ENCODE measurements at places on chromosomes 5 and 9.

- no peak for DNase-seq
Measured at GRCh38 chr5:139443831-139444453, 4.6 kb upstream of the DNAJC18 start.

DNA sequence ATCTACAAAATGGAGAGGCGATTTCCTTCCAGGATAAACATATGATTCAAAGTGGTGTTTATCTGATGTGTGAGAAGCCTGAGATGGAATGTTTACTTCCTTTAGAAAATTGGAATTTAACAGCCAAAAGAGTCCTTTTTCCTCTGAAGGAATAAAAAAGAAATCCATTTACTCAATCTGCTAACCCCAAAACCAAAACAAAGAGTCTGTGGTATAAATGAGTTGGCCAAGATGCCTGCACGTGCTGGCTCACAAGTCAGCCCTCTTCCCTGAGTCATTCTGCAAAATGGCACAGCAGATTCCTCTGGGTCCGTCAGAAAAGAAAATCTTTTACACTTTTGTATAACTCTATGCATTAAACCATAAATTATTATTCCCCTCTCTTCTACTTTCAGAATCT is 60.8 kb downstream of the EBF1 start:
- no peak for DNase-seq

GRCh38 chr5:9553561-9553960 is 7.7 kb upstream of the SEMA5A start:
- DNase-seq, result no peak

DNA sequence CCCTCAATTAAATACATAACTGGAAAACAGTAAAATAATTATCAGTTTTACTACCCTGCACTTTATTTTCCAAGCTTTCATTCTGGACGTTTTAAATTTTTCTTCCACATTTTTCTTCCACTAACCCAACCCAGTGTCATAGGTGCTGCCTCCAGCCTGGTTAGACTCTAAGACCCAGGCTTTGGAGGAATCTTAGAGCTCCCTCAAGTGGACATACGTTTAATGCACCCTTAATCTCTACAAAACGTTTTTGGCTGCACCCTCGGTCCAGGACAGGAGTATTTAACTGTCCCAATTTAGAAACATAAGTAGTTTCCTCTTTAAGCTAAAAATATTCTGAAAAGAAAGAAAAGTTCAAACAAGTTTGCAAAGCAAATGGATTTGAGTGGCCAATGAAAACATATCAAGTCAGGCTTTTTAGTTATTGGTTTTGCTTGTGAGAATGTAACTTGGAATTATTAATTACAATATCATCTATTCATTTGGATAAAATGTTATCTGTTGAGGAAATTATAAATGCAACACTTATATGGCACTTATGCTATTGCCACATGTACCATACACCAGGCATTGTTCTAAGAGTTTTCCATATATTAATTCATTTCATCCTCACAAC is 38.9 kb downstream of the CDH6 start:
- DNase-seq, result no peak

GRCh38 chr9:81915801-81916505 is 12.3 kb upstream of the SPATA31D4 start:
- DNase-seq, result no peak

DNA sequence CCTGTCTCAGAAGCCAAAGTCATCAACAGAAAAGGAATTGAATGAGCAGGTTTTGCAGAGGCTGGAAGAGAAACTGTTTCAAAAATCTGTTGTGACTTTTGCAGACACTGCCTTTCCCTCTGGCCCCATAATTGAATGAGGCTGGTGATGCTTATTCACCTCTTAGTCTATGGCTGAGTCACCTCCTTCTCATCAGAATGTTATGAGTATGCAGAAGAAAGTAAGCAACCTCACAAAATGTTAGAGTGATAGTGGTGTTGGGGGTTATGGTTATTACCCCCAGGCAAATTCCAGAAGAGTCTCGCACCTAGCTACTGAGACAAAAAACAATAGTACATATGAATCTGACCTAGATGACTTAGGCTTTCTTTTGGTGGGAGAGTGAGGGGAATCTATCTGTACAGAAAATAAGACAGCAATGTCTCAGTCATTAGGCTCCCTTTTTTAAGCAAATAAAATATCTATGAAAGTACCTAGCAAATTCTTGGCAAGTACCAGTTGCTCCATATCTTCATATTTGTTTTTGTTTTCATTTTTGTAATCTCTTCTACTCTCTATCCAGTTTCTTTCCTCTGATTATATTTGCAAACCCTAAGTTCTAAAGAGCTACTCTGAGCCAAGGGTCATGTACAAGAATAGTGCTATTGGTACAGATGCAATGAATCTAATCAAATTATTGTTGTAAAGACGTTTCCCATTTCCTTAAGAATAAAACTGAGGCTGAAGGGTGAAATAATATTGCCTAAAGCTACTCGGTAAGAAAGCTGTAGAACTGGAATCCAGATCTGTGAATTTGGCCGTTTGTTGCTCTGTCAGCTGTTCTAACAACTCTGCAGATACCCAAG is 498.1 kb upstream of the TNC start:
- DNase-seq, result no peak

- DNase-seq, result no peak
Measured at GRCh38 chr5:159489779-159490178, 159.5 kb upstream of the IL12B start.

- DNase-seq, result peak; percentile 57
Measured at GRCh38 chr9:136762915-136763648, 1.2 kb downstream of the LCN15 start.

DNA sequence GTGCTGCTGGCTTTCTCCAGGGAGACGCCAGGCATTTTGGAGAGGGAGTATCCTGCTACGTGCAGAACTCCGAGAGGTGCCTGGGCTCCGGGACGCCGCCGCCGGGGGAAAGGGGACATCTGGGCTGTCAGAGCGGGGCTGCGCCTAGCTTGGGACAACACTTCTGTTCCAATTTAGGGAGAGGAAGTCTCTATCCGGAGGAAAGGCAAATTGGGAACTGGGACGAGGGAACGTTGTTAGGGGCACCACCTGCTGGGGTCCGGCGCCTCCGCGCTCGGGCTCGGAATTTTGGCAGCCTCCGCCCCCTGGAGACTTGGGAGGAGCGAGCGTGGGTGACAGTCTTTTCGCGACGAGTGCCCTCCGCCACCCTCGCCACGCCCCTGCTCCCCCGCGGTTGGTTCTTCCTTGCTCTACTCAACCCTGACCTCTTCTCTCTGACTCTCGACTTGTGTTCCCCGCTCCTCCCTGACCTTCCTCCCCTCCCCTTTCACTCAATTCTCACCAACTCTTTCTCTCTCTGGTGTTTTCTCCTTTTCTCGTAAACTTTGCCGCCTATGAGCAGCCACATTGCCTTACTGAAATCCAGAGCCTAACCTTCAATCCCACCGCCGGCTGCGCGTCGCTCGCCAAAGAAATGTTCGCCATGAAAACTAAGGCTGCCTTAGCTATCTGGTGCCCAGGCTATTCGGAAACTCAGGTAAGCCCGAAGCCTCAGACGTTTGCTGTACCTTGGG is 1.6 kb downstream of the TSLP start:
- DNase-seq, result no peak

GRCh38 chr5:159903131-159903530 is 13.2 kb upstream of the ADRA1B start:
- DNase-seq, result no peak

GRCh38 chr5:54186108-54186507 is 124.3 kb downstream of the ARL15 start:
- DNase-seq, result no peak

DNA sequence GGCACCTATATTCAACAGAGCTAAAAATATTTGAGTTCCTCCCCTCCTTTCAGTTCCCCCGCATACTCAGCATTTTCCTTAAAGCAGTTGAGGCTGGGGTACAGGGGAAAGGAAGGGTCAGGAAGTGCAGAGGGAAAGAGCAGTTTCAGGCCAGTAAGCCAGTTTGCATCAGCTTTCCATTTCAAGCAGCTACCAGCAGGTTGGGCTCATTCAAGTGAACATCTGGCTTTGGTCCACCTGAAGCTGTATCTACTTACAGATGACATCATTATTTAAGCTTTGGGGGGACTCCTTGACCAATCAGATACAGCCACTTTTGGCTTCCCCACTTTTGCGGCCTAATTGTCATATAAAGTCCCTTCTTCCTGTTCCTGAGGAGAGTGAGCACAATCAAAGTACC is 8.2 kb upstream of the ACO1 start:
- DNase-seq, result no peak

- DNase-seq, result no peak
Measured at GRCh38 chr5:16127865-16128544, 51.6 kb downstream of the MARCHF11 start.

DNA sequence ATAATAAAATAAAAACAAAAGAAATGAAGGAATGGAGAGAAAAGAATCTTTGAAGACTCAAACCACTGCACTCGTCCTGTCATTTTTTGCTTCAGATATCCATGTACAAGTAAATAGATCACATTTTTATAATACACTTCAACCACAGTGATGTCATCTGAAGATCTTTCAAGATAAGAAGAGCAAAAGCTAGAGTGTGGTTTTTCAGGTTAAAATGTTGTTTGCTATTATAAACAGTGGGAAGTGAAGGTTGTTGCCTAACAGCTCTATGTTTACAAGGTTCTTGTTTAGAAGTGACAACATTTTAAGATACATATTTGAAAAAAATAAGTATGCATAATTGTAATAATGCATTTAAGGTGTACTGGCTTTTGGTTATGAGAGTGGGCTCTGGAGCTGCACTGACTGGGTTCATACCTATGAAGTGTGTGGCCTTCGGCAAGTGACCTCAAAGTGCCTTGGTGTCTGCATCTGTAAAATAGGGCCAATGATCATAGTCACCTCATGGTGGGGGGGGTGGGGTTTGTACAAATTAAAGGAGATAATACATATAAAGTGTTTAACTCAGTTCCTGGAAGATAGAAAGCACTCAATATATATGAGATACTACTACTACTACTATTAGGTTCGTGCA is 45.5 kb upstream of the IL7R start:
- no peak for DNase-seq

DNA sequence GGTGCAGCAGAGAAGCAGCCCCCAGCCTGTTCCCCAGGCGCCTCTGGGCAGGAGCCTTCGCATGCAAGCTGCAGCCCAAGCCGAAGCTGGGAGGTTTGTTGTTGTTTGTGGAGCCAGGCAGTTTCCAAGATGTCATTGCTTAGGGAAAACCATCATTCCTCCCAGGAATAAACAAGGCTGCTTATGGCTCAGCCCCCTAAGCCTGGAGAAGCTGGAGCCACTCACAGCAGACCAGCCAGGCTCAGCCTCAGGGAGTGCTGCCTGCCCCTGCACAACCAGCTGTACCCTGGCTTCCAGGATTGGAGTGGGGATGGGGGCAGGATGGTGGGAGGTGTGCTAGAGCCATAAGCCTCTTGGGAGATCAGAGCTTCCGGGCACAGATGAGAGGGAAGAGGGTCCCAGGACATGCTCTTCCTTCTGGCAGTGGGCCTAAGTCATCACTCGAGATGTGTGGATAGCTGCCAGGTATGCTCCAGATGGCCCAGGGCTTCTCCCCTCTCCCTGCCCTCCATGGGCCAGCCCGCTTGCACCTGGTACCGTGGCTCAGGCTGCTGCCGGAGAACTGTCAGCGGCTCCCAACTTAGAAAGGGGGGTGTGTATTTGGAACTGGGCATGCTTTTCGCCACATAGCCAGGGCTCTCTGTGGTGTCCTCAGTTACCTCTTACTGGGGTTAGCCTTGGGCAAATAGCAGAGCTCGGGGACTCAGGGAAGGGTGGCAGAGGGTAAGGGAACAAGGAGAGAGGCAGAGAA is 105.2 kb downstream of the RGS3 start:
- DNase-seq, result no peak

DNA sequence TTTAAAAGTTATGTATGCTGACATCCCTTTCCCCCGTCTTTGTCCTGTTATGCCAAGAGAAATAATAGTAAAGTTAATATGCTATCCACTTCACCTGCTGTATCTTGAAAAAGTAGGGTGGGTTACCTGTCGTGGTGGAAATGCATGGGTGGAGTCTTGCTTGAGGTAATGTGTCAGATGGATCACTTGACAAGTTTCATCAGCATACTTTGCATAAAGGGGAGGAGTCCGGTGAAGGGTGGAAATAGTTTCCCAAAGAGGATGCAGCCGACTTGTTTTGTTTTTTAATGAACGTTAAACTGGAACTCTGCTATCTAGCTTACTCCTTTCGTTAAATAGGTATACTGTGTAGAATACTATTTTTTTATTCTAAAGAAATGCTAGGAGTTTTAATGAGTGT is 9.0 kb upstream of the DMRT3 start:
- no peak for DNase-seq

GRCh38 chr9:78235256-78235761 is 566 bp upstream of the CEP78 start:
- no peak for DNase-seq

GRCh38 chr5:118551716-118552115 is 436.6 kb downstream of the DTWD2 start:
- DNase-seq, result no peak

DNA sequence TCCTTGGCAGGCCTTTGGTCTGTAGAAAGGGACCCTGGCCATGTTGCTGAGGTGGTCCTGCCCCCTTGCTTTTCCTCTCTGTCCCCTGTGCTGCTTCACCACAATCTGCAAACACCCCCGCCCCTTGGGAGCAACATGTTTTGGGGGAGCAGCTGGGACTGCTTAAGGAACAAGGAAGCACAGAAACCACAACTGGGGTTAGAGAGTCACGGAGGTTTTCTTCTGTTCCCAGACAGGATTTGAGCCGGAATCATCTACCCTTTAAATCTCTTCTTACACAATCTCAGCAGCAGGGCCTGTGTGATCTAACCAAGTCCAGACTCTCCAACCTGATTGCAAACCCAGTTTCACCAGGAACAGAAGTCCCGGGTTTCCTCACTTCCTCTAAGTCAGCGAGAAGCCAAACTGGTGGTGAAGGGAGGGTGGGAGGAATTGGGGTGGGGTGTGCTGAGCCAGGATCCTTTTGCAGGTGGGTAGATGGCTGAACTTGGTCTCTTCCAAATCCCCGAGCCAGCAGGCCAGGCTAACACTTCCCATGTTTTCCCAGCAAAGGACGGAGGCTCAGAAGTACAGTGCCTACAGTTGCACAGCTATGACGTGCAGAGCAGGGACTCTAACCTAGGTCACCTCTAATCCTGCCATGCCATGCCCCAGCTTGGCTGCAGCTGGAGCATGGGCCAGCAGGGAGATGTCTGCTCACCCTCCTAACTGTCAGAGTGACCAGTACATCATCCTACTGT is 25.0 kb downstream of the SH3PXD2B start:
- no peak for DNase-seq

GRCh38 chr5:15521381-15522186 is 21.6 kb downstream of the FBXL7 start:
- DNase-seq, result no peak

DNA sequence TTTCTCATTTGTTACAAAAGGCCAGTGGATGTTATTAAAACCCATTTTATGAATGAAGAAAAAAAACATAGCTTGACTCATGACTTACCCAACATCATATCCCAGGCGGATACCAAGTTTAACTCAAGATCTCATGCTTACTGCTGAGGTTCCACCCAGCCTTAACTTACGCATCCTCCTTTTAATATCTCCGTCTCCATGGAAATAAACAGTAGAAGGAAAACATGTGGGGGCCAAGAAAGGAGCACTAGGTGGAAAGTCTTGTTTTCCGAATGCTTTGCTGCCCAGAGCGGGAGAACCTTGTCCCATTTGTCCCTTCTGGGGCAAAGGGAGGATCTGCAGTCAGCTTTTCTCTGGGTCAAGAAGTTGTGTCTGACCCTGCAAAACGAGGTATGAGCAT is 44.1 kb downstream of the ANGPTL2 start:
- DNase-seq, result no peak

GRCh38 chr9:114911167-114911821 is 19.1 kb downstream of the TNFSF8 start:
- no peak for DNase-seq

All from stimulated activated CD4-positive, alpha-beta T cell treated with anti-CD3 and anti-CD28 coated beads, Interleukin-1b, Interleukin-23, amount 100 ng/mL, for 24 hours (primary cell).